ENCODE measurements at places on chromosomes 1 and 21.

DNA sequence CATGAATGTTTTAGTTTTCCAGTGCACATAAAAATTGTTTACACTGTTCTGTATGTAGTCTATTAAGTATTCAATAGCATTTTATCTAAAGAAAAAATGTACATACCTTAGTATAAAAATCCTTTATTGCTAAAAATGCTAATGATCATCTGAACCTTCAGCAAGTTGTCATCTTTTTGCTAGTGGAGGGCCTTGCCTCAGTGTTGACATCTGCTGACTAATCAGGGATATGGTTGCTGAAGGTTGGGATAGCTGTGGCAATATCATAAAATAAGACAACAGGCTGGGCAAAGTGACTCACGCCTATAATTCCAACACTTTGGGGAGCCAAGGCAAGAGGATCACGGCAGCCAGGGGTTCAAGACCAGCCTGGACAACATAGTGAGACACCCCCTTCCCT lies 9.0 kb downstream of the DYNLT5 start:
- DNase-seq = peak; percentile 56

DNA sequence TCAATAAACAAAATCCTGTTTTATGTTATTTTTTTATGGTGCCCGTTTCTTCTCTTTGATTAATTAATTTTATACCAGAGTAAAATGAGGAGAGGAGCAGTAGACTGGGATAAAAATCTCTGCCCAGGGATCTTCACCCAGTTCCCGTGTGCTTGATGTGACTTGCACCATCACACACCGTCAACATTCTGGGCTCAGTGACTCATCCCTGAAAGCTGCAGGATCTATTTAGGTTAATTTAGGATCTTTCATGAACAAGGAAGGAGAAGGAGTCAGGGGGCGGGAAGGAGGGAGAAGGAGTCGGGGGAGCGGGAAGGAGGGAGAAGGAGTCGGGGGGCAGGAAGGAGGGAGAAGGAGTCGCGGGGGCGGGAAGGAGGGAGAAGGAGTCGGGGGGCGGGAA lies 182.4 kb downstream of the SMYD3 start:
- DNase-seq = no peak

- no peak for DNase-seq
These were observed 520 bp downstream of the TMEM201 start for GRCh38 chr1:9589144-9589718.

- DNase-seq = no peak
These were observed 432.3 kb downstream of the LRRIQ3 start for GRCh38 chr1:73765551-73766233.

- peak; percentile 72 for DNase-seq
These were observed 1.0 kb upstream of the PIGV start for GRCh38 chr1:26786437-26787380.

DNA sequence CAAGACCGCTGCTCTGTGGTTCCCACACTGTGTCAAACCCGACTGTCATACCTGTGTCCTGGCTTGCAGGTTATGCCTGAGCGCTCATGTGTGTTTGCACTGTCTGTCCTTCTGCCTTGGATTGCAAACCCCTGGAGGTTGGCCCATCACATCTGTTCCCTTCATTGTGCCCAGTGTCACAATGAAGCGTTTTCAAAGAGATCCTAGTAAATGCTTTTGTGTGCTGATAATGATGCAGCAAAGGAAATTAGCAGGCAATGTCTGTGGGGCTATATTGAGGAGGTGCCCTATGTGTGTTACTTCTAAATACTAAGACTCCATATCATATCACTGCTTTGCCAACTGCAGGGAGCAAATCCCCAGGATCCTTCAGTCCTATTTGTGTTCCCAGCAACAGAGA lies 424.4 kb upstream of the NFIA start:
- no peak for DNase-seq

- DNase-seq = no peak
These were observed 57.9 kb upstream of the RUNX3 start for GRCh38 chr1:24987875-24988557.

DNA sequence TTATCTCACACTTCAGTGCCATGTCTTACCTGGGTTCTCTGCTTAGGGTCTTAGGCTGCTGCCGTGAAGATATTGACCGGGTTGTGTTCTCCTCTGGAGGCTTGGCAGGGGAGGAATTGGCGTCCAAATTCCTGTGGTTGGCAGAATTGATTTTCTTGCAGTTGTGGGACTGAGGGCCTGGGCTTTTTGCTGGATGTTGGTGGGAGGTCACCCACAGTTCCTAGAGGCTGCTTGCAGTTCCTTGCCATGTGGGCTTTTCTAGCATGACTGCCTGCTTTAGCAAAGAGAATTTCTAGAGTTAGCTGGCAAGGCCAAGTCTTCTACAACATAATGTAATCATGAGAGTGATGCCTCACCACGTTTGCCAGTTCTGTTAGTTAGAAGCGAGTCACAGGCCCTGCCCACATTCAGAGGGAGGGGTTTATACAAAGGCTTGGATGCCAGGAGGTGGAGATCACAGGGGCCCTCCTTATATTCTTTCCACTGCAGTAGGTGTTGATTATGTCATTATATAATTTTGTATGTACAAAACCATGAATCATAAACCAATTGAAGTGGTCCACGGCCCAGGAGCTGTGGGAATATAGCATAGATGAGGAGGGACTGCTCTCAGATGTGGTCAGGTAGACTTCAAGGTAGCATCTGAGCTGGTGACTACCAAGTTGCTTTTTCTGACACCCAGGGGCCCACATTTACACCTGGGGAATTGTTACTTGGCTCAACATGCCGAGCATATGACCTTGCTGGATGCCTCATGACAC lies 6.6 kb downstream of the UBL4B start:
- DNase-seq = no peak

DNA sequence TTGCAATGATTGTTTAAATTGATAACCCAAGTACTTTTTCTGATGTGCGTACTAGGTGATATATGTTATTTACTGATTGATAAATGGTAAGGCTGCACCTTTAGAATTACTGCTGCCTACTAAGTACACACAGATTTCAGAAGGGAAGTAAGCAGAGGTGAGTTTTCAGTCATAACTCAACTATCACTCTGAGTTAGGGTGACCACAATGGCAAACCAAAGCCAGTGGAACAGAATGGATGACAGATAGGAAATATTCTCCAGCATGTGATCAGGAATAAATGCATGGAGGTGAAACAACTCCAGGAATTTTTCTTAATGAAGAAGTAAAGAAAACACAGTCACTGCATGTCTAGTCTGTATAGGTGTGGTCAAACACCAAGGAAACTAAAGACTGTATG lies 7.5 kb upstream of the KCNJ15 start:
- no peak for DNase-seq

GRCh38 chr1:205954819-205955404 lies 11.7 kb upstream of the SLC26A9 start:
- DNase-seq = no peak

DNA sequence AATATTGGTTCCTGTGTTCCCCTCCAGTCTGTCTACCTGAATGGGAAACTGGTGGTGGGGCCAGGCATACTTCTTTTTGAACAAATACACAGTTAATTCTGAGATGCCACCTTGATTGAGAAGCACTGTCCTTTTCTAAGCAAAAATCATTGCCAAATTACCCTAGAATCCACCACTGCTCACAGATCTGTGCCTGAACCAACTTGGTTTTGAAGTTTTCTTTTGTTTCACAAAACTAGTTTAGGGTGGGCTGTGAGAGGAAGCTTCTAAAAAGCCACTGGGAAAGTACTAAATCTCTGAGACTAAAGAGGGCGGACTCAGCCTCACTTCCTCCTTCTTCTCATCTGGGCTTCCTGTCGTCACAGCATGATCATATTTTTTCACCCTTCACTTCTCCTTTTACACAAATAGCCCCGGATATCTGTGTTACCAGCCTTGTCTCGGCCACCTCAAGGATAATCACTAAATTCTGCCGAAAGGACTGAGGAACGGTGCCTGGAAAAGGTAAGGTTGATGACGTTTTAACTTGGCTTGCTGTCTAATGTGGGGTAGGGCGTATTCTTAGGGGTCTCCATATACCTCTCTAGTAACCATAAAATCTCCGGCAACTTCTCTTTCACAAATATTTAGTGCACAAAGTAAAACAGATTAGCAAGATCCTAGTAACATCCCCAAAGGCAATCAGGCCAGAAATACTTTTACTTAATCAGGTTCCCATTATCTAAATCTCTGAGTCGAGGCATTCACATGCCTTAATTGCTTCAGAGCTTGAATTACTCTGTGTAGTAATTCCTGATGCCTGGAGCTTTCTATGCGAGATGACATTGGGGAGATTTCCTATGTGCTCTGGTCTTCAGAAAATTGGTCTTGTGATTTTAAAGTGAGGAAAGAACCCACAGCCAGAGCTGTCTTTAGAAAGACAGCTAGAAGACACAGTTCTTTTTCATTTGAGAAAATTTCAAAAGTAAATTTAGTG lies at the start of gene CD53:
TSS of gene CD53 (plus strand) at position 404 of the 976 bp plus-strand sequence. CDS start 18,261 bp downstream, outside the sequence.
- peak; percentile 86 for DNase-seq

DNA sequence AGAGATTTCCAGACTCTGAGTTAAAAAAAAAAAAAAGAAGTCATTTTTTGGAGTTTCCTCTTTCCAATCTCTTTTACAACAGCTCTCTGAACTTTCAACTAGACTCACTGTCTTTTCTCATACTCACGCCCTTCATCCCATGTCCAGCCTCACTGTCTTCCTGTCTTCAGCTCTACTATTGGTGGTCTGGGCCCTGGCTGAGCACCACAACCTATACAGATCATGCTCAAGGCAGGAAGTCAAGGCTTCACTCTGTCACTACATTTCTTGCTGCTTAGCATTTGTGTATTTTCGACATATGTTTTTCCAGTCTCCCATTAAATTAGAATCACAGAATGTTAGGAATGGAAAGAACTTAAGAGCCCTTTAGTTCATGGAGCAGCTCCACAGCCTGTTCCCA lies 106.4 kb upstream of the PPP2R5A start:
- no peak for DNase-seq

- no peak for DNase-seq
These were observed 43.4 kb upstream of the GJB5 start for GRCh38 chr1:34711485-34711884.

GRCh38 chr21:45448810-45449657 lies 44.1 kb downstream of the COL18A1 start:
- DNase-seq = no peak

DNA sequence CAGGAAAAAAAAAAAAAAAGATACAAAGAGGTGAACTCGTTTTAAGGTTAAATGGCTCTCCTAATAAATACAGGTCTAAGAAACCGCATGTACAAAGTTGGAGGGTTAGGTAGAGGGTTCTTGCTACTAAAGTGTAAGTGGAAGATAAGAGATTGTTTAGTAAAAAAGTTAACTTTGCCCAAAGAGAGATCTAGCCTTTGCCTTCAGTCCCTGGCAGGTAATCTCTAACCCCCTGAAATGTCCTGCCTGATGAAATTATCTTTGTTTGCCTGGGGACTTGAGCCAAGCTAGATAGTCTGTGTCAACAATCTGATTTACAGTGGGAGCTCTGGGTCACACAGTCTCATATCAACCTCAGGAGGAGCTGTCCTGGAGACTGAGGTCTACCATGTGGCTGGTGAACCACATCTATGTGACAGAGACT lies 57.6 kb downstream of the TRIM33 start:
- no peak for DNase-seq

DNA sequence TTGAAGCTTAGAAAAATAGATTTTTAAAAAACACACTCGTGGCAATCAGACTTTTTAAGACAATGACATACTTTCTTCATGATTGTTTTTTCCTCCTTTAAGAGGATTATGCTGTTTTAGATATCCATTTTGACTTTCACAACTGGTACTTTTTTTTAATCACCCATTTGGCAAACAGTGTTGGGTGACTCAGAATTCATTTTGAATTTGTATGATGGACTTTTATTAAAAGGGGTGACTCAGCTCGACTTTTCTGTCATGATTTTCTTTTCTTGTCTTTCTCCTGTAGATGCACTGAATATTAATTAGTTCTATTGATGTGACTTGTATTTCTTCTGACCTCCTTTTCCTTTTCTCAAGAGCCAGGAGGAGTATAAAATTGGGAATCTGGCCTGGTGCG lies 44.7 kb downstream of the FMN2 start:
- DNase-seq = no peak

Data from AML-193 (cell line).